OCI-LY7 (cell line): ENCODE measurements at places on chromosomes 1 and 21.

DNA sequence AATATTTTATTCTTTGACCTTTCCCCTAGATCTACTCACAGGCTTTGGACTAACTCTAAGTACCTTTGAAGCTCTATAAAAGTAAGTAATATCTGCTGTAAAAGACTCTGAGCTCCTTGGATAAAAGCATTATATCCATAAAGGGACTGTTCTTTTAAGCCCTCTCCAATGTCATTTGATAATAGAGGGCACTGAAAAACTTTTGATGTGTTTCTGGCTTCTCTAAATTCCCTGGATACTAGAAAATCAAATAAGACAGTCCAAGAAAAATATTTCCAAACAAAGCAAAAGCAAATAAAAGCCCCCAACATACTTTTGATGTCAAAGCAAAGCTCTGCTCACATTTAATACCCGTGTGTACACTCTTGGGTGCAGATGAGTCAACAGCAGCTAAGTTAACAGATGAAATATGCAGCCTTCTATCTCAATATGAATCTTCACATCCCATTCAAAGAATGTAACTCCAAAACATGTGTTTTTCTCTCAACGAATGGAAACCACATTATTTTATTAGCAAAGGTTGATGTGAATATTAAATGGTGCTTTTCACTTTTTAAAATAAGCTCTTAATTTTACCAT, 230.3 kb downstream of the CENPF start:
- no peak for DNase-seq

- no peak for DNase-seq
Measured at GRCh38 chr1:80673935-80674597, 1126.7 kb upstream of the ADGRL2 start.

GRCh38 chr1:71364236-71364635, 283.4 kb upstream of the ZRANB2 start:
- DNase-seq: no peak

GRCh38 chr21:15208786-15209185, 144.0 kb upstream of the NRIP1 start:
- DNase-seq: no peak

DNA sequence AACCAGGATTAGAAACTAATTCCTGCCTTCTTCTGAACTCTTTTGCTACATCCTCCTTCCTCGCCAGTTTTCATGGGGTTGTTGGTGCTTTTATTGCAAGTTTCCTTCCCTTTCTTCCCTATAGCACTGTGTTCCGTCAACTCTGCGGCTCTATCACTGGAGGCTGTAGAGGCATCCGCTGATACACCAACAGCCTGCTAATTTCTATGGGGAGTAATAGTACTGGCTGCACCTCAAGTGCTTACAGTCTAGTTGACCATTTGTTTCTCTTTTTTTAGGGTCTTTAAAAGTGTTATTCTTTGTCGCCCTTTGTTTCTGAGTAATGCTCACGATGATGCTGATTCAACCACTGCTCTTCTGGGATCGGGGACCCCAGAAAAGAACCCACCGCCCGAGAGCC, 746 bp downstream of the MIS18A start:
- DNase-seq: peak; percentile 51

DNA sequence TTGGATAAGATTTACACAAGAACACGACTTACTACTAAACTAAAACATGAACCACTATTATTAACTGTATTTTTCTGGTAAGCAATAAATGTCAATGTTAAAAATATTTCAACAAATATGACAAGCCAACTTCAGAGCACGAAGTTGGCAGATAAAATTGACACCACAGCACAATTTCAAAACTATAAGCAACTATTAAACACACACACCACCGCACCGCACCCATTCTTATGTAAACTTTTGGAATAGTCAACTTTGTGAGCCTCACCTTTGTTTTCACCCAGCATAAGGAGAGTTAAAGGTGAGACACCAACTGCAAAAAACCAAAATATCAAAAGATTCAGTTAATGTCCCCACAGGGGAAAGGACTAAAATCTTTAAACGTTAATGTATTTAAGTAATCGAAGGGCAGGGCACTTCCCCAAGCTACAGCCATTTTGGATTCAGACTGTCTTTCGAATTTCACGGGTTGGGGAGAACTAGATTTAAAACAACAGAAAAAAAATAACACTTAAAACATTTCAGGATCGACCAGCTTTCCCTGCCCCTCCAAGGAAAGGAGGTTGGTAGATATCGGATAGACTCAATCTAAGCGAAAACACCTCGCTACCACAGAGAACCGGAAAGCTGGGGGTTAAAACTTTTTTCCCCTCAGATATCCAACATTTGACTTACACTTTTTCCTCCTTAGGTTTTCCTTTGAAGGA, 872 bp downstream of the GPBP1L1 start:
- DNase-seq: peak; percentile 21

DNA sequence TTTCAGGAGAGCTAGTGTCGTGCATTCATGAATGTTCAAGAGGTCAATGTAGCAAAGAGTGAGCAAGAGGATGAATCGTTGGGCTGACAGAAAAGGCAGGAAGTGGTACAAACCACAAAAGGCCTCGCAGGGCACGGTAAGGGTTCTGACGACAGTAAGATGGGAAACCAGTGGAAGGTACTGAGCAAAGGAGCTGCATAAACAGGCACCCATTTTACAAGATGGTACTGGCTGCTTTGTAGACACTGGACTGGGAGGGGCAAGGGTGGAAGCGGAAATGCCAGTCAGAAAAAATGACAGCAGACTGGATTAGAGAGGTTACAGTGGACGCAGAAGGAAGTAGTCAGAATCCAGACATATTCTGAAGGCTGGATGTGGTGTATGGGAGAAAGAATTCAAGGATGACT, 123.5 kb downstream of the PTPN14 start:
- peak; percentile 57 for DNase-seq

DNA sequence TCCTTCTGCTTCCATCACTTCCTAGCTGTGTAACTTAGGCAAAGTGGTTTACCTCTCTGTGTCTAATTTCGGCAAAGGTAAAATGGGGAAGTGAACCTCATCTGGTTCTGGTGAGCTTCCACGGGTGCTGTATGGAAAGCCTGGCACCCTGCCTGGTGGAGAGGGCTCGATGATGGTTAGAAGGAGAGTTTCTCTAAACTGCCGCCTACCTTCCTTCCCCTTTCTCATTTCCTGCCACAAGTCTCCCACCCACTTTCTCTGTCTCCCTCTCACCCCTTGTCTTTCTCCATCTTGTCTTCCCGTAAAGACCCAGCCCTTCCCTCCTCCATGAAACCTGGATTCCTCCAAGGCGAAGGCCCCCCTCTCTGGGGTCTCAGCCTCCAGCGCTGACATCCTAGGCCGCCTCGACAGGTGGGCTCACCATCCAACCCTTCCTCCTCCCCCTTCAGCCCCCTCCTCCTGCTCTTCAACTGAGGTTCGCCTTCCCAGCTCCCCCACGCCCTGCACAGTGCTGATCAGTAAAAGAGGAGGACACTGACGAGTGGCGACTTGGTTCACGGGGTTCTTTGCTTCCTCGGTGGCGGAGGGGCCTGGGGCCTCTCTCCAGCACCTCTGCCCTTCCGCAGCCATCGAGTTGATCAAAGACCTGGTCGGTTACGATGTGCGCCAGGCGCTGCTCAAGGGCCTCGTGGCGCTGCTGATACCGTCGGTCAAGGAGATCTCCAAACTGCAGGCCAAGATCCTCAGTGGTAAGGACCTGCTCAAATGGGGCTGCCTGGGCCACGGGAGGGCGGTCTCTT, 7.3 kb downstream of the RNU5D-1 start:
- DNase-seq: peak; percentile 84

GRCh38 chr21:17414766-17415165, 98.1 kb upstream of the CXADR start:
- DNase-seq: no peak
